Hepatocyte (in vitro differentiated cells): ENCODE measurements at places on chromosomes 16 and 17. TPM values are rescaled to one million over a fixed set of nuclear protein-coding genes. Genes with fewer than 3 reads are reported as not detected.

GRCh38 chr17:48545022-48545375 is at the start of gene HOXB2:
Gene HOXB2, minus strand, starts transcription at chr17:48545109. Its CDS starts 198 bp downstream, at chr17:48544911.
- peak within 1 kb of the TSS; percentile 96 for H3K27ac ChIP-seq
- no peak for DNase-seq
- H3K27me3 ChIP-seq: peaks cover 80% of the 10 kb centered on the region
- peak within 1 kb of the TSS; percentile 52 for H3K4me3 ChIP-seq
- no peaks in the 10 kb centered on the region for H3K36me3 ChIP-seq

GRCh38 chr16:28936784-28937155 is 5.0 kb downstream of the CD19 start:
- H3K4me1 ChIP-seq: no peaks in the 10 kb centered on the region
- H3K27ac ChIP-seq: no peak overlapping the region
- H3K4me3 ChIP-seq: no peak overlapping the region
- H3K36me3 ChIP-seq: no peaks in the 10 kb centered on the region
- no peaks in the 10 kb centered on the region for H3K27me3 ChIP-seq

DNA sequence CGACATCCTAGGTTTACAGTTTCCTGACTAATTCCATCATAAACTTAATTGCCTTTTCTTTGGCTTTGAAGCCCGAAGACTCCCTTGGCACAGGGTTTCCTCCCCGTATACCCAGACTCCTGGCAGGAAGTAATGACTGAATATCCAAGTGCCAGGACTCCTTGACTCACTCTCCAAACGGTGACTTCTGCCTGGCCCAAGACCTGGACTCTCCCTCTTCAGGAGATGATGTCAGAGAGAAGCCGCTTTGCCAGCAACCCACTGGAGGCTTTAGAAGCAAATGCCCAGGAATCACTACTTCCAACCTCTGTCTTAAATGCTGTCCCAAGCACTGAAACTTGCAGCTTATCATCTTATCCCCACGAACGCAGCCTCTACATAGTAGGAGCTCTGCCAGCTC is 146.5 kb downstream of the RGS9 start:
- H3K4me3 ChIP-seq: no peak overlapping the region
- no peaks in the 10 kb centered on the region for H3K36me3 ChIP-seq
- H3K27me3 ChIP-seq: no peaks in the 10 kb centered on the region
- H3K27ac ChIP-seq: no peak overlapping the region

DNA sequence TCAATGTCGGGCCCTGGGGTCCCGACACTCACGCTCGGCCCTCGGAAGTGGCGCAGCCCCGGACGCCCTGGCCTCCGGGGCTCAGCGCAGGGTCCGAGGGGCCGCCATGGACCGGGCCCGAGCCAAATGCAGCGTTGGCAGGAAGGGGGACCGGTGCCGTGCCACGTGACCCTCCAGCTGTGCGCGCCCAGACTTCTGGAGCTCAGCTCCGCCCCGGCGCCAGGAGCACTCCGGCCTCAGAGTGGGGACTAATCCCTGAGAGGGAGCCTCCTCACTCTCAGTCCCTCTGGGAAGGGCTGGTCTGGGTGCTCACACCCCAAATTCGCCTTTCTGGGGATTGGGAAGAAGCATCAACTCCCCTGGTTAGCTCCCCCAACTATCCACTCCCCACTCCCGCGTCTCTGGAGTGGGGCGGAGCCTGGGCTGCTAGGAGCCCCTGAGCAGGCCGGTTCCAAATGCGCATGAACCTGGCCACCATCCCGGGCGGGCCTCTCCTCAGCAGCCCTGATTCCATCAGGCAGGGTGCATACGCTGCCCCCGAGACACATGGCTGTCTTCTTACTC is at the start of gene B3GNT9:
TSS of gene B3GNT9 (minus strand) at position 166 of the 564 bp plus-strand sequence. CDS start 513 bp downstream, outside the sequence.
- H3K36me3 ChIP-seq: no peaks in the 10 kb centered on the region
- peaks cover 17% of the 10 kb centered on the region for H3K4me1 ChIP-seq
- H3K27me3 ChIP-seq: peaks cover 18% of the 10 kb centered on the region

DNA sequence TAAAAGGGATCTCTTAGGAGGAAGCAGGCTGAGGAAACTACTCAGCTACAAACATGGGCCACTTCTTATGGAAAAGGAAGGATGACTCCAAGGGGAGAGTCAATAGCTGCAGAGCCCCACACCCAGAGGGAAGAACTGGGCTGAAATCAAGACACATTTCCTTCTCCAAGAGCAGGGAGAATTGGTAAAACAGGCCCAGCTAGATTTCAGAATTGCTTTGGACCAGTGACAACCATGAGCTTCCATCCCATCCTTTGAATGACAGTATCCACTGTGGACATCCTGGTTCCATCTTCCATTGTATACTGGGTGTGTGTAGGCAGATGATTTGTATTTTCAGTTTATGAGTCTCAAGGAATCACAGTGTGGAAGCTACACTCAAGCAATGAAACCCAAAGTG is 267.5 kb downstream of the IRF8 start:
- H3K27ac ChIP-seq: no peak overlapping the region
- no peaks in the 10 kb centered on the region for H3K36me3 ChIP-seq
- H3K27me3 ChIP-seq: no peaks in the 10 kb centered on the region

DNA sequence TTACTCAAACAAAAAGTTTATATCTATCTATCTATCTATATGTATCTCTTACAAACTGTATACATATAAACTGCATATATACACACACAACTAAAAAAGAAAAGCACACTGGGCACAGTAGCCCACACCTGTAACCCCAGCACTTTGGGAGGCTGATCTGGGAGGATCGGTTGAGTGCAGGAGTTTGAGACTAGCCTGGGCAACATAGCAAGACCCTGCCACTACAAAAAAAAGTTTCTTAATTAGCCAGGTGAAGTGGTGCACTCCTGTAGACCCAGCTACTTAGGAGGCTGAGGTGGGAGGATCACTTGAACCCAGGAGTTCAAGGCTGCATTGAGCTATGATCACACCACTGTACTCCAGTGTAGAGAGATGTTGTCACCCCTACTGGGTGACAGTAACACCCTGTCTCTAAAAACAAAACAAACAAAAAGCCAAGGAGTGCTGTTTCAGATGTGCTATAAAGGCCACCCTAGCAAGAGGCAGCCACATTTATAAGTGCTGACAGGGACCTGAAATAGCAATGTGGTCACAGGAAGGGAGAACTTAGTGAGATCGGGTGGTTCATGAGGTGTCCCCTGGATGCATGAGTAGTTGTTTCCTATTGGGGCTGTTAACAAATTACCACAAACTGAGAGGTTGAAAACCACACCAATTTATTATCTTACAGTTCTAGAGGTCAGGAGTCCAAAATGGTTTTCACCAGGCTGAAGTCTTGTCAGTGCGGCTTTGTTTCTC is 4.8 kb downstream of the CD2BP2 start:
- H3K4me1 ChIP-seq: peaks cover 10% of the 10 kb centered on the region
- no peak for DNase-seq
- no peak overlapping the region for H3K4me3 ChIP-seq
- H3K36me3 ChIP-seq: no peaks in the 10 kb centered on the region
- peak overlapping the region; percentile 40 for H3K27ac ChIP-seq

- H3K36me3 ChIP-seq: no peaks in the 10 kb centered on the region
- no peaks in the 10 kb centered on the region for H3K27me3 ChIP-seq
- H3K27ac ChIP-seq: peak overlapping the region; percentile 17
- H3K4me1 ChIP-seq: peaks cover 4% of the 10 kb centered on the region
- H3K4me3 ChIP-seq: no peak overlapping the region
These were observed 214.9 kb downstream of the CEP112 start for GRCh38 chr17:65977041-65977440.

DNA sequence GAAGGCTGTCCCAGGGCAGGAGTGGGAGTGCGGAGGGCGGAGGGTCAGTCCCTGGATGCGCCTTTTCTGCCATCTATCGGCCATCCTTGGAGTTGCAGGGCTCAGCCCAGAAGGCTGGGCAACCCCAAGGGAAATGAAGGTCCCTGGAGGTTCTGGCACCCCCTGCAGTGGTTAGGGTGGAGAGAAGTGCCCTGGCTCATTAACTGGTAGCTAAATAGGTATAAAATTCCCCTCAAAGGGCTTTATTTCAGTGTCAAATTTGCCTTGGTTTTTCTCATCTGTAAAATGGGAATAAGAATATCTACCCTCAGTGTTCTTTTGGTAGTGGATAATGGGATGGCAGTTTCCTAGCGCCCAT is 22.4 kb downstream of the C17orf75 start:
- DNase-seq: peak; percentile 79
- no peaks in the 10 kb centered on the region for H3K4me1 ChIP-seq
- peaks cover 14% of the 10 kb centered on the region for H3K27me3 ChIP-seq
- no peak overlapping the region for H3K4me3 ChIP-seq

- H3K4me3 ChIP-seq: no peak overlapping the region
- DNase-seq: no peak
- H3K4me1 ChIP-seq: peaks cover 17% of the 10 kb centered on the region
These were observed 2.3 kb upstream of the CDH1 start for GRCh38 chr16:68734782-68735181.

GRCh38 chr17:80517641-80518040 is 27.0 kb upstream of the RPTOR start:
- H3K27me3 ChIP-seq: no peaks in the 10 kb centered on the region
- no peaks in the 10 kb centered on the region for H3K4me1 ChIP-seq
- H3K36me3 ChIP-seq: no peaks in the 10 kb centered on the region
- no peak overlapping the region for H3K4me3 ChIP-seq
- DNase-seq: no peak

DNA sequence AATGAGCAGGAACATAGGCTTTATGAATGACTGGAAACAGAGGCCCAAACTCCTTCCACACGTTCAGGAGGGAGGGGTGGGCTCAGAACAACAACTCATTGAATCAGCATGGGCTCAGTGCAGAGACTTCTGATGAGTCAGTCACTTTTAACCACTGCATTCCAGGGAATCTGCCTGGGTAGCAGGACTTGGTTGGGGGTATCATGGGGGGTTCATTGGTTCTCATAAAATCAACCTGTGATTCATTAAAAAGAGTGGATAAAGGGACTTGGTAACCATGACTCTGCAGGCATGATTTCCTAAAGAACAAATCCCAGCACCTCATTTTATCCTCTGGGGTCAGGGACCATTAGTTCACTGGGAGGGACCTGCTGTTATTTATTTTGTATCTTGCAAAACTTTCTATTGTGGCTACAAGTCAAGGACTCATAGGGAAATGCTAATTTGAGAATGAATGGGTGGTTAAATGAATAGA is 13.8 kb downstream of the ITGB3 start:
- peaks cover 8% of the 10 kb centered on the region for H3K4me1 ChIP-seq
- no peak for DNase-seq
- peak overlapping the region; percentile 52 for H3K27ac ChIP-seq
- no peak overlapping the region for H3K4me3 ChIP-seq
- no peaks in the 10 kb centered on the region for H3K27me3 ChIP-seq

GRCh38 chr17:79101111-79101673 is 26.6 kb downstream of the ENGASE start:
- no peak overlapping the region for H3K27ac ChIP-seq
- no peak for DNase-seq
- H3K4me3 ChIP-seq: no peak overlapping the region
- peaks cover 13% of the 10 kb centered on the region for H3K27me3 ChIP-seq

- DNase-seq: peak; percentile 47
- no peak overlapping the region for H3K27ac ChIP-seq
- peaks cover 11% of the 10 kb centered on the region for H3K4me1 ChIP-seq
- H3K27me3 ChIP-seq: no peaks in the 10 kb centered on the region
These were observed 14.6 kb upstream of the CNGB1 start for GRCh38 chr16:57985204-57986181.

DNA sequence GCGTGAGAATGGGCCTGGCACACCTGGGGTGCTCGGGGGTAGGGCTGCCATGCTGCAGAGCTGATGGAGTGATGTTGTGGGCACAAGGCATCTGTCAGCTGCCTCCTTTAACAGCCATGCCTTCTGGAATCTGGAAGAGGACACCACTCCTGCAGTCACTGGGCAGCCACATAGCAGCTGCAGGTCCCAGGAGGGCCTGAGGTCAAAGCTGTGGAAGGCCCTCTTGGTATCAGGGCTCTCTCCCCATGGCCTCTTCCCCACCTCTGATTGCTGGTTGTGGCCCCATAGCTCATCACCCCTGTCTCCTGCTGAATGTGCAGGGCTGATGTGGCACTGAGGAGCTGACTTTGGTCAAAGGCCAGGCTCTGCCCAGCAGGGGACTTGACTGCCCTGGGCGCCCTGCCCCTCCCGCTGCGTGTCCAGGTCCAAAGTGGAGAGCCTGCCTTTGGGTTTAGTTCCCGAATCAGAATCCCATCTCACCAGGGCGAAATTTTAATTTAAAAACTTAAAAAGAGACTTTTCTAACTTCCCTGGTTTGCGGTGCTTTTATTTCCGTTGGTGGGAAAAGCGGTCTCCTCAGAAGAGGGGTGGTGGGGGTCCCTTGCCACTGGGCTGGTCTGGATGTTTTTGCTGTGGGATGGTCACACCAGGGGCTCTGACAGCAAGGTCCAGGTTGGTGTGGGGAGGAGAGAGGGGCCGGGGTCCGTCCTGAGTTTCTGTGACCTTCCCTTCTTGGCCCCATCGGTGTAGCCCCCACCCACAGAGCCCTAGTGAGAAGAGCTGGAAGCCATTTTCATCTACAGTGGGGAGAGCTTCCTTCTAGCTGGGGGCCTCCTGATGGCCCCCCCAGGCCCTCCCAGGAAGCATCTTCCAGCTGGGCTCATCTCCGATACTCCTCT is 5.9 kb downstream of the UBALD2 start:
- H3K4me1 ChIP-seq: peaks cover 23% of the 10 kb centered on the region
- H3K36me3 ChIP-seq: no peaks in the 10 kb centered on the region
- no peak for DNase-seq
- H3K27me3 ChIP-seq: no peaks in the 10 kb centered on the region
- H3K4me3 ChIP-seq: no peak overlapping the region

GRCh38 chr17:73384926-73385325 is 73.1 kb upstream of the CDC42EP4 start:
- no peak for DNase-seq
- no peak overlapping the region for H3K4me3 ChIP-seq
- no peaks in the 10 kb centered on the region for H3K27me3 ChIP-seq
- H3K36me3 ChIP-seq: no peaks in the 10 kb centered on the region
- no peak overlapping the region for H3K27ac ChIP-seq

DNA sequence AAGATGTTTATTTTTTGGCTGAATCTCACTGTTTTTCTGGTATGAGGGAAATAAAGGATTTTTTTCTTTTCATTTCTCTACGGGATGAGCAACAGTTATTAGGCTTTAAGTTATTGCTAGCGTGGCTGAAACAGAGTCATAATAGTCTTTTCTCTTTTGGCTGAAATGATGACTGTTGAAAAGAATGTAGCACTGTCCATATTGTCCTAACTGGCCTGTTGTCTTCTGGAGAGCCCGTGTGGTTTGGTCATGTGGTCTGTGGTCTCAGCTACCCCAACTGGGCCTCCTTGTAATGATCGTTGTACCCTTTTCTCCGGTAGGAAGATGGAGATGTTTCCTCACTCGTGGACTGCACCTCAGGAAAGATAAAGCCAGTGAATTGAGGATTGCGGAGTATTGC is 36.6 kb downstream of the EPN2 start:
- no peak overlapping the region for H3K27ac ChIP-seq
- H3K36me3 ChIP-seq: no peaks in the 10 kb centered on the region
- H3K4me1 ChIP-seq: peaks cover 2% of the 10 kb centered on the region
- no peaks in the 10 kb centered on the region for H3K27me3 ChIP-seq
- H3K4me3 ChIP-seq: no peak overlapping the region

- H3K4me3 ChIP-seq: no peak overlapping the region
- peak overlapping the region; percentile 52 for H3K27ac ChIP-seq
- peak; percentile 77 for DNase-seq
- H3K36me3 ChIP-seq: no peaks in the 10 kb centered on the region
- H3K4me1 ChIP-seq: peaks cover 28% of the 10 kb centered on the region
These were observed 21.5 kb downstream of the COPZ2 start for GRCh38 chr17:48016112-48016511.

The SLC5A11 gene
- 1.2 and 2.2 TPM in 2 replicates for total RNA-seq

The GAST gene
- total RNA-seq: not detected in 2 replicates

The P2RX5 gene
- total RNA-seq: 0.36 TPM in 1 of 2 replicates, not detected in the other

The ITGAD gene
- not detected in 2 replicates for total RNA-seq

The C1QL1 gene
- total RNA-seq: 12.8 and 15.1 TPM in 2 replicates

The NPIPA7 gene
- total RNA-seq: 5.1 and 11.2 TPM in 2 replicates

The OR2C1 gene
- not detected in 2 replicates for total RNA-seq

The LRRC37B gene
- total RNA-seq: 14.6 and 22.6 TPM in 2 replicates

The NOG gene
- total RNA-seq: 9.1 and 10.7 TPM in 2 replicates

The EPN3 gene
- 2.7 and 3.8 TPM in 2 replicates for total RNA-seq

The LITAFD gene
- total RNA-seq: not detected in 2 replicates

The FOXN1 gene
- not detected in 2 replicates for total RNA-seq

The ASPA gene
- 0.27 and 1.2 TPM in 2 replicates for total RNA-seq

The CETP gene
- not detected in 2 replicates for total RNA-seq

The CLEC18C gene
- not detected in 2 replicates for total RNA-seq
